ENCODE measurements at places on chromosomes 1 and 21.

DNA sequence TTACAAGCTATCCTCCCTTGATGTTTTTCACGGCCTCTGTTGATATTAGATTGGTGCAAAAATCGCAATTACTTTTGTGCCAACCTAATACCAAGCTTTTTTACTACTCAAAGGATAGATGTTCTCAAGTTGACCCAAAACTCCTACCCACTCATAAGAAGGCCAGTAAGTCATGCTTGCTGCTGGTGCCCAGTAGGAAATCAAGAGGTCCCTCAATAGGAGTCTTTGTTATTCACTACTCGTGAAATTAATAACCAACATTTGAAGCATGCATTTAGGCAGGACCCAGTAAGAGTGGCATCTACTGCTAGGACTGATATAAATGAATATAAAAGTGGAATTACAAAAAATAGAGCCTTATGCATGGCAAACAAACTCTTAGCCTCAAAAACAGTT lies 52.6 kb downstream of the APP start:
- DNase-seq, result no peak

DNA sequence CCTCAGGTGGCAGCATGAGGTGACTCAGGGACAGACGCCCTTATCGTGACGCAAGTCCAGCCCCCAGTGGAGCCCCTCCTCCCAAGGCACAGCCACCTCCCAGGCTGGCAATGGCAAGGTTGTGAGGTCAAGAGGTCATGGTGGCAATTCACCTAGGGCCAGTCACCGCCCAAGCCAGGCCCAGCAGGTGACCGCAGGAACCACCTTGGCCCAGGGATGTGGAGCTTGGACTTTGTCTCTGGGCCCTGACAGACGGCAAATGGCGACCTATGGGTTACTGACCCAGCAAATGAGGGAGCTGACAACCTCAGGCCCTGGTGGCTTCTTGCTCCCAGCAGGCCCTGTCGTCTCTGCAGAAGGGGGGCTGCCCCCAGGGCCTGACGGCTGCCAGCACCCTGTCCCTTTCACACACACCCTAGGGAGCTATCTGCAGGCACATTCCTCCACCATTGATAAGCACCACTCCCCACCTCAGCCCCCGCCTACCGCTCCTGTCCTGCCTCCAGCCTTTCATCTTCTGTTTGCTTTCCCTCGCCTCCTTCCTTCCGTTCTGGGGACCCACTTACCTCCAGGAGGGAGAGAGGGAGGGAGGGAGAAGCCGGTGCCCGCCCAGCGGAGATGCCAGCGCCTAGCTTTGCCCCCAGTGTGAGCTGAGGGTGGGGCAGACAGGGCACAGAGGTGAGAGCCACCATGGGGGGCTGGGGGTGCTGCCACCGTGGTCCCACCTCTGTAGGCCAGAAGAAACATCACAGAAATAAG lies 12.1 kb downstream of the EPHA2 start:
- DNase-seq, result no peak

DNA sequence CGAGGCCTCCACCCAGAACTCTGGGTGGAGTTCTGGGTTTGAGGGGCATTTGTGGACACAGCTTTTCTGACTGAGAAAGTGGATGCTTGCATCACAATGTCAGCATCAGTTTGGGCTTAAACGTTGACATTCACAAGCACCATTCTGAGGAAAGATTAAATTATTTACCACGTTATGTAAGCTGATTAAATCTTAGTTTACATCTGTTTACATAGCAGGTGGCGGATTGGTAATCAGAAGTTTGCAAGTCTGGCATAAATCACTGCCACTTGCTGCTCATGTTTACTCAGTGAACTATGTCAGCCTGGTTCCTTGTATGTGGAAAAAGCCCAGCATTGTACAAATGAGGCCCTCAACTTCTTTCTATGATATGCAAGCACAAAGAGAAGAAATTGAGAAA lies 310.1 kb downstream of the PAPPA2 start:
- no peak for DNase-seq

DNA sequence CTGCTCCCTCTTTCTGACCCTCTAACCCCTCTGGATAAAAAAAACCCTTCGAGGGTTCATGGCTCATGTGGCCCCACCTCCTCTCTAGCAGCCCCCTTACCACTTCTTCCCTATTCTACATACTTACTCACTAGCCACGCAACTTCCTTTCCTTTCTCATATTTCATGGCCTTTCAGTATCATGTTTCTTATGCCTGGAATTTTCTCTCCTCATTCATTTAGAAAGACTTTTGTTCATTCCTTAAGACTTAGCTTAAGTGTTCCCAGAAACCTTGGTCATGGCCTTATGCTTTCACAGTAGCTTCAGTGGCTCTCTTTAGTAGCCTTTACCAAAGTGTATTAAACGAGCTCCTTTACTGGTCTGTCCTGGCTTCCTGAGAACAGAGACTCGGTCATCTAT lies 6.1 kb downstream of the ACP6 start:
- DNase-seq, result no peak

DNA sequence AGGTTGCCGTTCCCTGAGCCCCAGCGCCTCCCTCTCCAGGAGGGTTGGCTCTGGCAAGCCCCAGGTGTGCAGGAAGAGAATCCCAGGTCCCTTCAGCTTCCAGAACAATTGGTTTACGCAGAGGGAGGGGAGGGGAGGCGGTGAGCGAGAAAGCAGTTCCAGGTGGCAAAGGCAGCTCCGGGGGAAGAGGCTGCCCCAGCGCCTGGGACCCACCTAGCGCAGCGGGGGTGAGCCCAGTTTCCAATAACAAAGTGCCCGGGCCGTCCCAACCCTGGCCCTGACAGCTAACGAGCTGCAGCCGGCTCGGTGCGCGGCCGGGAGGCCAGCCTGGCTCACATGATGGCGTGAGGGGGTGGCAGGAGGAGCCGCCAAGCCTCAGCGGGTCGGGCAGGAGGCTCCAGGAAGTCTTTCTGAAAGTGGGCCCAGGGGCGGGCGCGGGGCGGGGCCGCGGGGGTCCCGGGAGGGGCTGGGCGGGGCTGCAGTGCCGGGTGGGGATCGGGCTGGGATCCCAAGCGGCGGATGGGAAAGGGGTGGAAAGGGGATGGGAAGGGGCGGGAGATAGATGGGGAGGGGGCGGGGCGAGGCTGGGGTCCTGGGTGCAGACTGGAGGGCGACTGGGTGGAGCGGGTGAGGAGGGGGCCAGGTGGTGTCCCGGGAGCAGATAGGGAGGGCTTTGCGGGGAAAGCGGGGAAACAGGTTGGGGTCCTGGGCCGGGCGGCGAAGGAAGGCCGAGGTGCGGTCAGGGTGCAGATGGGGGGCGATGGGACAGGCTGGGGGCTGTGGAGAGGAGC lies 22.8 kb downstream of the DHRS3 start:
- no peak for DNase-seq

- no peak for DNase-seq
Measured at GRCh38 chr1:45913183-45913683, 109.8 kb downstream of the MAST2 start.

GRCh38 chr21:31173881-31174555 lies 135.7 kb upstream of the KRTAP19-8 start:
- DNase-seq, result no peak

- DNase-seq, result no peak
Measured at GRCh38 chr1:48917901-48918603, 141.4 kb upstream of the BEND5 start.

GRCh38 chr21:15804247-15805005 lies 74.6 kb downstream of the USP25 start:
- no peak for DNase-seq

GRCh38 chr1:86753700-86754099 lies 49.3 kb downstream of the SH3GLB1 start:
- no peak for DNase-seq

DNA sequence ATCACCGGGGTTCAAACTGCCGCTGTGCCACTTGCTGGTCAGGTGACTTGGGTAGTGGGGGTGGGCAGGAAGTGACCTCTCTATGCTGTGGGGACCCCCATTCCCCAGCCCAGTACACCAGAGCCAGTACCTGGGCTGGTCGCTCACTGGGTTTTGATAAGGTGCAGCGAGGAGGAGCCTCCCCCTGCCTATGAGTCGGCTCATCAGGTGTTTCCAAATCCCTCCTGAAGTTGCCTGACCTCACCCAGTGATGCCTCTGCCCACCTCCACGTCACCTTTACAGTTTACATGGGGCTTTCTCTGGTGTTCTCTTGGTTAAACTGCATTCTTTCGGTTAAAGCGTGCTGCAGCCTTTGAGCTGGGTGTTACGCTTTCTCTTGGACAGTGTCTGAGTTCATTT lies 58.2 kb downstream of the ARHGEF10L start:
- no peak for DNase-seq

- peak; percentile 13 for DNase-seq
Measured at GRCh38 chr1:66725885-66726665, 26.2 kb upstream of the DYNLT5 start.

- no peak for DNase-seq
Measured at GRCh38 chr21:14943616-14944015, 121.2 kb downstream of the NRIP1 start.

- no peak for DNase-seq
Measured at GRCh38 chr1:159978107-159978398, 24.0 kb upstream of the SLAMF9 start.

DNA sequence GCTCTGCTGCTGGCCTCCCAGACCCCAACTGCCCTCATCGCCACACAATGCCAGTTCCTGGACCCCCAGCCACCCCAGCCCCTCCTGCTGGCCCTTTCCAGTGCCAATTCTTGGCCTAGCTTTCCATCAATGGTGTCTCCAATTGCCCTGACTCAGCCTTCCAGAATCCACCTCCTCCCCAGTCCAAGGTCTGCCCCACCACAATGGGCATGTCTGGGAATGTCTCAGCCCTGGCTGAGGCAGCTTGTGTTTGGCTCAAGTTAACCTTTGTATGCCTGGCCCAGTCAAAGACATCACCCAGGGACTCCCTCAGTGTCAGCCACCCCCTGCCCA lies 16.4 kb downstream of the ALDH4A1 start:
- DNase-seq, result no peak

DNA sequence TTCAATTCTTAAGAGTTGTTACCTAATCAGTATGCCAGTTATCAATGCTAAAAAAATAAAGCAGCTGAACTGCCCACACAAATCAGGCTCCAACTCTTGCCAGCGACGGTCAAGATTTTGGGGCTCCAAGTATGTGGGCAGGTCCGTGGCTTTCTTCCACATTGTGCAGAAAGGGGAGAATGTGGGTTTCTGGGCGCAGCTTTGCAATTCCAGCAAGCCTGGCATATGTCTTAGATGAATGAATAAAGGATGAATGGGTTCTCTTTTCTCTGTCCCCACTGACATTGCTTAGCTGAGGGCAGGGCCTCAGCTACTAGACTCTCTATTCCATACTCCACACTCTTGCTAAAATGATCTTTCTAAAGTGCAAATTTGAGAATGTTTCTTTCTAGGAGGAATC lies 42.4 kb downstream of the NENF start:
- no peak for DNase-seq

DNA sequence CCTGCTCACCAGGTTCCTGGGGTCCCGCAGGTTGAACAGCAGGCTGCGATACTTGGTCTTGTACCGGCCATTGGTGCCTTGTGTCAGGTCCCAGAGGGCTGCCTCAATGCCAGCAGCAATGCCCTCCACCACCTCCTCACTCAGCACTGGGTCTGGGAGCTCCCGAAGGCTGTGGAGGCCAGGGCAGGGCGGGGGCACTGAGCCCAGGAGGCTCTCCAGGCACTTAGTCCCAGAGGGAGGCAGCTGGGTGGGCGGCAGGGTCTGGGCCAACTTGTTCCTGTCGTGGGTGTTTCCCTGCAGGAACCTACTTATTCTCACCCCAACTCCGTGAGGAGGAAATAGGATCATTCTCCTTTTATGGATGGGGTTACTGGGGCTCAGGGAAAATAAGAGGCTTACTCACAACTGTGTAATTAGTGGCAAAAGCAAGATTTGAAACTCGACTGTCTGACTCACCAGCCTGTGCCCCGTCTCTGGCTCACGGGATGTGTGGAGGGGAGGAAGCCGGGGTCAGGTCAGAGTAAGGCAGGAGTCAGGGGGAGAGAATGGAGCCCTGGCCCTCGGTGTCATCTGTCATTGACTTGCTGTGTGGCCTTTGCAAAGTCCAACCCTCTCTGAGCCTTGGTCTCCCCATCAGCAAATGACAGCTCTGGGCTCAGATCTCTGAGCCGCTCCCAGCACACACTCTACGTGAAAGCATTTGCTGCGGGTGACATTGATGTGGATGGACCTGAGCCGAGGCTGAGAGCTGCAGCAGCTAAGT lies 17.2 kb downstream of the SPOCD1 start:
- DNase-seq, result no peak

GRCh38 chr1:177800400-177801088 lies 169.3 kb downstream of the SEC16B start:
- DNase-seq, result no peak

GRCh38 chr1:62361431-62361830 lies 42.2 kb upstream of the KANK4 start:
- no peak for DNase-seq

DNA sequence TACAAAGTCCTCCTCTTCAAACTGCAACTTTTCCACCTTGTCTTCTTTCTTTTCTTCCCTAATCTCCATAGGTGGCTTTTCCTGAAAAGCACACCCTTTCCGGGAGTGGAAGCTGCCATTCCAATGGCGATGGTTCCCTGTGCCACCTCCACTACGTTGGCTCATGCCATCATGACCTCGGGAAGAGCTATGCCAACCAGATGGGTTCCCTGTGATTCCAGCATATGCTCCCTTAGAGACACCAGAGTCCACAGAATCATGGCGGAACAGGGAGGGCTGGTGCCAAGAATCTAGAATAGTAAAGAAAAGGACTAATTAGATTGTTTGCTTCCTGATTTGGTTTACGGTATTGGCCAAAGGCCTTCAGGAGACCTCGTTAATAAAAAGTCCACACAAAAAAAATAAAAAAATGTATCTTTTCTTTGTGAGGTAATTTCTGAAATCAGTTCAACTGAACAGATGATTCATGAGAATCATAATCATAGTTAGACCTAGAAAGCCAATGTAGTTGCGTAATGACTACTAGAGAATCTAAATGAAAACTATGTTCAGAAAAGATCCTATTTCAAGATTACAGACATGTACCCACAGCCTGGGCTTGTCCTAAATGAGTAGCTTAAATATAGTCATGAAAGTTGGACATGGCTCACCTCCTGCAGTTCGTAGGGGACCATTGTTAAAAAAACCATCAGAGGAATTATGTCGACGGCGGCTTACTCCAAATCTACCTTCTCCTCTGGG lies 30.9 kb upstream of the CCDC17 start:
- DNase-seq, result no peak

- no peak for DNase-seq
Measured at GRCh38 chr1:200634261-200635122, 13.9 kb upstream of the KIF14 start.

- DNase-seq, result no peak
Measured at GRCh38 chr1:215845234-215845891, 278.3 kb downstream of the KCTD3 start.

GRCh38 chr1:30691480-30691879 lies 31.9 kb downstream of the MATN1 start:
- no peak for DNase-seq

DNA sequence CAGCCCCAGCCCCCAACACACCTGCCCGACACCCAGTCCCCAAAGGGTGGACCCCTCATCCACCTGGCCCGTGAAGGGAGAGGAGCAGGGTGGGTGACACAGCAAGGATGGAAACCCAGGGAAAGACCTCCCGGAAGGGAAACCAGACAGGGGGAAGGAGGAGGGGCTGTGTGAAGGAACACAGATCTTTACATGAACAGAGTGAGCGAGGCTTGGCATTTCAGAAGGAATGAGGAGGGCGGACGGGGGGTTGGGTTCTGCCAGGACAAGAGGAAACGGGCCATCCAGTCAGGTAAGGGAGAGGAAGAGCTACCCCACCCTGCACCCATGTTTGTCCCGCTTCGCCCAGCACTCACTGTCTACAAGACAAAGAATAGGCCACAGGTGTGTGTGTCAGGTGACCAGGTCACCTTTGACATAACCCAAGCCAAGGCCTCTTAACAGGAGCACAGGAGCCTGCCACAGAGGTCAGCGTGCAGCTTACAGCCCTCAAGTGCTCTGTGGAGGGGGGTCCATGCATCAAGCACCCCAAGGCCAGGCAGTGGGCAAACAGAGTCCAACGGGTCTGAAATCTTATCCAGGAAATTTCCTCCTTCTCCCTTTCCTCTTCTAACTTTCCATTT lies 18.0 kb upstream of the PRDM15 start:
- DNase-seq, result no peak
